ENCODE measurements at places on chromosomes 2 and 18.

- DNase-seq = no peak
These were observed 32.7 kb upstream of the HPCAL1 start for GRCh38 chr2:10269711-10270610.

- no peak for DNase-seq
These were observed 3.0 kb downstream of the ACTR1B start for GRCh38 chr2:97660775-97661389.

DNA sequence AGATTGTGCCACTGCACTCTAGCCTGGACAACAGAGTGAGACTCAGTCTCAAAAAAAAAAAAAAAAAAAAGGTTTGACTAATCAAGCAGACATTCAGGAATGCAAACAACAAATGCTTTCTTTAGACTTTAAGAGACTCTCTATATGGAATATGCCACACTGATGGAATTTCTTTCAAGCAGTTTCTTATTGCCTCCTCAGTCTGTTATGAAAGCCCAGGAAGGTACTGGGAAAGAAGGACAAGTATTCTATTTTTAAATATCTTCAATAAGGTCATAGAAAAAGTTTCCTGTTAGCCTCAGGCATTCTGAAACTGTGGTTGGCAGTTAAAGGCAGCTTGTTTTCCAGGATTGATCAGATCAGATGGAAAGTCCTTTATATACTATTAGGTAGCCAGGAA is 241.6 kb downstream of the PIK3C3 start:
- no peak for DNase-seq

DNA sequence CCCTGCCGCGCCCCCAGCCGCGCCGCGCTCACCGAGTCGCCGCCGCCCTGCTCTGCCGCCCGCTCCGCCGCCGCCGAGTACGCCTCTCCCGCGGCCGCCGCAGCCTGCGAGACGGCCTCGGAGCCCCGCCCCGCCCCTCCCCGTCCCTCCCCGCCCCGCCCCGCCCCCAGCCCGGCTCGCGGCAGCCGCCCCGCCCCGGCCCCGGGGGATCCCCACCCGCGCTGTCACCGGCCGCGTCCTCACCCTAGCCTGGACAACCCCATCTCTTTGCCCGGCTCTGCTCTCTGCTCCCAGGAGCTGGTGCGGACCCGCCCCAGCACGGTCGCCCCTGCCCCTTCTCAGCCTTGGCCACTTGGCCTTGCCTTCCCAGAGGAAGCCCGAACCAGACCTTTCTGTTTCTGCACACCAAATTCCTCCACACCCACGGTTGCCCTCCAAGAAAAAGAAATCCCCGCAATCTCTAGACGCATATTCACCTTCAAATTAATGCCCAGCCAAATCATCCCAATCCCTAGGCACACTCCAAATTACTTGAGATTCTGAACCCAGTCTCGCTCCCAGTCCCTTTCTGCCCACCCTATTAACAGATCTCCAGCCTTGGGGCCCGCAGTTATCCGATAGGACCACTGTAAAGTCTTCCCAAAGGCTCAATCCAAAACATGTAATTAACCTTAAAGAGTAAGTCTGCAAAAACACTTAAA is at the start of gene CYRIA:
Gene CYRIA (minus strand): TSS at position 87 of the 701 bp plus-strand sequence. CDS start 77,715 bp downstream, outside the sequence.
- peak; percentile 32 for DNase-seq

GRCh38 chr2:197296835-197297234 is 13.7 kb downstream of the ANKRD44 start:
- no peak for DNase-seq

GRCh38 chr2:200373973-200374416 is 67.5 kb downstream of the SPATS2L start:
- peak; percentile 12 for DNase-seq

GRCh38 chr2:109560265-109560664 is 53.5 kb downstream of the SEPTIN10 start:
- no peak for DNase-seq

- DNase-seq = no peak
These were observed 139.8 kb downstream of the LTBP1 start for GRCh38 chr2:33086400-33087015.

GRCh38 chr2:85954590-85955458 is 66.0 kb upstream of the ST3GAL5 start:
- no peak for DNase-seq

- no peak for DNase-seq
These were observed 443.8 kb downstream of the MBD2 start for GRCh38 chr18:53780666-53781065.

DNA sequence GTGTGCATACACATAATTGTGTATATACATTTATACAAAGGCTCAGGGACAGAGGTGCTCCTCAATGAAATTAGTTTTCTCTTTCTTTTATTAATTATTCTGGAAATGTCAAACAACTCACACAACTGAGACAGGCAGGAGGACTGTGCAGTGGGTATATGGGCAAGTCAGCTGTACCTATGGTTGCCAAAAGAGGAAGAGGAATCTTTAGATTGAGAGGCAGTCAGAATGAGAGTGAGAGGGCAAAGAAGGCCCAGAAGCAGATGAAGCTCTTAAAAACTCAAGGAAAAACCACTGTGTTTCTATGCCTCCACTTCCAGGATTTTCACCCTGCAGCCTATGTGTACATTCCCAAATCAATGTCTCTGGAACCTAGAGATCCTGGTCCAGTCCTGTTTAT is 79.1 kb downstream of the CACNB4 start:
- DNase-seq = no peak

DNA sequence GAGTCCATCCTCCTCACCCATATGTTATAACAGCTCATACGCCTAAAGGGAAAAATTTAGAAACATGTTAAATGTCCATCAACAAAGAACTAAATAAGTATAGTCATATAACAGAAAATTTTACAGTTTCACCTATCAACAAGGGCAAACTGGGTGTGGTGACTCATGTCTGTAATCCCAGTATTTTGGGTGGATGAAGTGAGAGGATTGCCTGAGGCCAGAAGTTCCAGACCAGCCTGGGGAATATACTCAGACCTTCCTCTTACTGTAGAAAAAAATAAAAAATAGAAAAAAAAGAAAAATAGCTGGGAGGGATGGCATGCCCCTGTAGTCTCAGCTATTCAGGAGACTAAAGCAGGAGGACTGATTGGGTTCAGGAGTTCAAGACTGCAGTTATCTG is 48.3 kb upstream of the GULP1 start:
- no peak for DNase-seq

GRCh38 chr2:16584084-16584483 is 81.5 kb downstream of the CYRIA start:
- no peak for DNase-seq

- no peak for DNase-seq
These were observed 13.1 kb upstream of the LHCGR start for GRCh38 chr2:48768669-48769068.

DNA sequence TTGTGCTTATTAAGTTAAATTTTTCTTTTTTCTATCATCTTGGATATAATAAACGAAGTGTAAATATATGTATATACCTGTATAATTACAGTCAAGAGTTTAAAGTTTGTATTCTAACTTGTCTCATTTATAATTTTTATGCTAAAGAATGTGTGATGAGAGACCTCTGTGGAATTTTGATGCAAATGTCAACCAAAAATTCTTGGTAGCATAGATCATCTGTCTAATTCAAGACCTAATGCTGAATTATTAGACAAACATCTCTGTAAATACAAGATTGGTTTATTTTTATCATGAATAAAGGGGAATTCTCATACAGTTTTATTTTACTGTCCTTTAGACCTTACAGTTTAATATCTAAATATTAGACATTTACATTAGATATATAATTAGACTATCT is 149.2 kb upstream of the VWC2L start:
- DNase-seq = no peak

- no peak for DNase-seq
These were observed 266.0 kb downstream of the GLI2 start for GRCh38 chr2:121001641-121002040.

DNA sequence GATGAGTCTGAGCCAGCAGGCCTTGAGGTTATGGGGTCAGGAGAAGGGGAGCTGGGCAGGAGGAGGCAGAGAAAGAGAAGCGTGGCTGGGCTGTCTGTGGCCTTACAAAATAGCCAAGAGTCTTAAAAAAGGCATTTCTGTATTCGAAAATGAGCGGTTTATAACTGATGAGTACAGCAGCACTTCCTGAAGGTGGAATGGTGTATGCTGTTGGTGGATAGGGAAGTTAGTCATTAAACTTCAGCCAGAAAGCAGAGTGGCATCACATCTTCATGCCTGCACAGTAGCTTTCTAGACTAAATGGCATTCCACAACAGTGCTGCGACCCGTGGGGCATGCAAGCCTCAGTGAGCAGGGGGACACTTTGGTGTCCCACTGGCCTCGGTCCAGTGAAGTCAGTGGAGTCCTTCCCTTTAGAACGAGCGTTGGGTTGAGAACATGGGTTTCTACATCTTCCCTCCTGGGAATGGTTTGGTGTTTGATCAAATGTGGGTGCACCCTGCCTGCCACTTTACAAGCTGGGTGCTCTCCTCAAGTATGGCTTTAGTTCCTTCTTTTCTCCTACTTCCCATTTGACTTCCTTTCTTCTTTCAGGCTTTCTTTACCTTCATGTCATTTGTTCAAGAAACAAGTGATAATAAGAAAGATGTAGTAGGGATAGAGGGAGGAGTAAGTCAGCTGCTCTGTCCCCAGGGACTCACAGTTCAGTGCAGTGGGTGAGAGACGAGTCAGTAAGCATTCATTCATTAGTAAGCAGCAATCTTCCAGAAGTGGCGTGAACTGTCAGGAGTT is 96.3 kb downstream of the ARMC9 start:
- DNase-seq = no peak

GRCh38 chr18:55443776-55444175 is 144.2 kb downstream of the TCF4 start:
- DNase-seq = no peak
